ENCODE measurements at places on chromosomes 3 and 15.
A peak's percentile ranks its signal among the peaks of the same experiment; 100 is the strongest.

DNA sequence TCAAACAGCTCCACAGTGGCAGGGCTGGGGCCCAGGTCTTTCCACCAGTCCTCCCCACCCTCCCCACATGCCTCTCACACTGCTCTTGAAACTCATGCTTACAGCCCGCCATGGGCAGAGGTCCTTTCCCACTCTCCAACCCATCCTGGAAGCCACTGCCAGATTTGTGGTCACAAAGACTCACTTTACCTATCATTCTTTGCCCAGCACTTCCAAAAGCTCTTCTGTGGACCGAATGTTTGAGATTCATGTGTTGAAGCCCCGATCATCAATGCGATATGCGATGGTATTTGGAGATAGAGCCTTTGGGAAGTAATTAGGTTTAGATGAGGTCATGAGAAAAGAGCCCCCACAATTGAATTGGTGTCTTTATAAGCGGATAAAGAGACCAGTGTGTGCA lies 247.8 kb downstream of the VPS13C start:
- no peak for DNase-seq

GRCh38 chr3:152069871-152070270 lies 196.4 kb downstream of the SUCNR1 start:
- DNase-seq: no peak

DNA sequence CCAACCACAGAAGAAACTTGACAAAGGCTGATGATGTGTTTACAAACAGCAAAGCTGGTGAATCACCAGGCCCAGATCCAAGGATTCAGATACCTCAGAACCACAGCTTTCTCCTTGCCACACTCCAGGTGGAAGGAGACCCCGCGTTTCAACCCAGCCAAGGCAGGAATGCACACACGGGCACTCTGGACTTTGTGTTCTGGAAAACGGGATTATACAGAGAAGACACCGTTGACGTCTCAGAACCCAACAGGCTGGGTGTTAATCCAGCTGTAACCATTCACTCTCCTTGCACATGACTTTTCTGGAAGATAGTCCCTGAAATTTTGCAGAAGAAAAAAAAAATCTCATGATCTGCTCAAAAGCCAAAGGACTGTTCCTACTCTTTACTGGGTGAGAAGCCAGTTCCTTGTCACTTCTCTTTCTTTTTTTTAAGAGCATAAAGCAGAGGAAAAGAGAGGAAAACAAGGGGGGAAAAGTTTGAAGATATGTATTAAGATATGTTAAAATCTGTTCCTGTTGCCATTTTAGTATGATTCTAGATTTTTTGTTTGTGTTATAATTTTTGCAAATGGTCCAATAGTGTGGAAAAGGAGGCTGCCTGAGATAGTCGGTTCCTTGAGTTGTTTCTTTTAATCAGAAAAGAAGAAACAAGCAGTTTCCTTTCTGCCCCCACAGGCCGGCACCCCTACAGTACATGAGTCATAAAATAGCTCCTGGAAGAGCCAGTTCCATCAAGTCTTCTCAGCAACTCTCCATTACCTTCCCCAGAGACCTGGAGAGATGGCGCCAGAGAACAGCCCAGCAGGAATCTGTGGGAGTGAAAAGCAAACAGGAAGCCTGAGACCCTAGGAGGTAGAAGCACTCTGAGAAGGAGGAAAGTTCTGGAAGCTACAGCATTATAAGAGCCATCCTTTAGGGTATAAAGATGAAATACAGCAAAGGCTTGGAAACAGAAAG lies 73.1 kb downstream of the RORA start:
- no peak for DNase-seq

- peak; percentile 57 for DNase-seq
Observed at GRCh38 chr15:51884517-51885236, 55.2 kb downstream of the TMOD3 start.

GRCh38 chr15:61824291-61824690 lies 236.0 kb downstream of the VPS13C start:
- no peak for DNase-seq

GRCh38 chr15:69555080-69555479 lies 102.5 kb downstream of the RPLP1 start:
- no peak for DNase-seq

DNA sequence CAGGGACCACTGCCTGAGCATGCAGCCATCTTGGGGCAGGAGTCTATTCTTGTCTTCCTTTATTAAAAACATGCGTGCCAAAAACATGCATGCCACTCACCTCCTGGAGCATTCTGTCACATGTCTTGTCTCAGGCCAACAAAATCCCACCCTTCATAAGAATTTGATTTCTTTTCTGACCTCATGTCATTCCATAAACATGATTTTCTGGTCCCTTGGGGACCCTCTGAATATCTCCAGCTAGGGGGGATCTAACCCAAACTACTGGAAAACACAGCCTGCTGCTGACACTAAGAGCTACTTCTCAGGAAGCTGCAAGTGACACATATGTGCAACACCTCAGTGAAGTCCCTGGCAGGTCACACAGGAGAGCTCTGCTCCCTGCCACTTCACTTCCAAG lies 26.8 kb upstream of the NOX5 start:
- DNase-seq: no peak

DNA sequence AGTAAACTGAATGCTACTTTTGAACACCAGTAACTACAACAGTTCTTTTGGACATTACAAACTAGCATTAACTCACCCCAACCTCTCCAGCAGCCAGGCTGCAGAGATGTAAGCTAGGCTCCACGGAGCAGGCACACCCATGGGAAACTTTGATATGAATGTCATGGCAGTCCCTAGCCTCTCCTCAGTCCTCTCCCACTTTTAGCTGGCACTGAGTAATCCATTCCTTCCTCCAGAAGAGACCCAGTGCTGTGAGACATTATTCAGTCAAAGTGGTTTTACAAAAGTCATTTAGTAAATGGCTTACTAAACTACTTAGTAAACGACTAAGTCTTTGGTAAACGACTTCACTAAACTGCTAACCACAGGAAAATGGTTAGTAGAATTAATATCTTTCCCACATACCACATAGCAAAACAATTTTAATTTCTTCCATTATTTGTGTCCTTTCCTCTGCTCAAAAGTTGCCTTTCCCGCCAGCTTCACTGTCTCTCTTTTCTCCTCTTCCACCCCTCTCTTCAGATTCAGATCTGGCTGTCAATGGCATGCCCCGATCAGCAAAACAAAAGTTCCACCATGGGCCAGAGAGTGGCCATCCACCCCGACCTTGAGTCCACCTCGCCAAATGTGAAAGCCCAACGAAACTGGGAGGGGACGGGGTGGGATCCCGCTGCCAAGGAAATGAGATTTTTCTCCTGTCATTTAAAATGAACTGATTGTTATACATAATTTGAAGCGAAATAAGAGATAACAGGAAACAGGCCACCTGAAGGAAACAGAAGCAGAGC lies 67.5 kb upstream of the TJP1 start:
- no peak for DNase-seq

GRCh38 chr3:127820221-127820825 lies 2.0 kb downstream of the MGLL start:
- DNase-seq: peak; percentile 62

- DNase-seq: no peak
Observed at GRCh38 chr3:185089343-185089742, 63.5 kb downstream of the C3orf70 start.

Measured in AG08396 (cell line).